ENCODE measurements at places on chromosomes 5 and 9.

- peak; percentile 8 for DNase-seq
Measured at GRCh38 chr5:146052780-146053179, 52.6 kb downstream of the PLAC8L1 start.

- DNase-seq, result no peak
Measured at GRCh38 chr5:111124793-111125192, 32.6 kb downstream of the WDR36 start.

GRCh38 chr9:101417977-101418376 lies 17.6 kb downstream of the ALDOB start:
- no peak for DNase-seq

DNA sequence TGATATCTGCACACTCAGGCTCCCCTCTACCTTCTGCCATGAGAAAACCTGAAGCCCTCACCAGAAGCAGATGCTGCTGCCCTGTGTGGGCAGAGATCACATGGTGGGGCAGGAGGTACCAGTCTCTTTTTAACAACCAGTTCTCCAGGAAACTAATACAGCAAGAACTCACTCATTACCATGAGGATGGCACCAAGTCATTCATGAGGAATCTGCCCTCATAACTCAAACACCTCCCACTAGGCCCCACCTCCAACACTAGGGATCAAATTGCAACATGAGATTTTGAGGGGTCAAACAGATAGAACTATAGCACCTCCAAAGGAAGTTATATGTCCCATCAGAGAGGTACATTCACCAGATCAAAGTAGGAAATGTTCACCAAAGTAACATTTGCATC lies 136.3 kb upstream of the SHB start:
- no peak for DNase-seq

GRCh38 chr5:96052374-96052773 lies 90.7 kb upstream of the ELL2 start:
- DNase-seq, result no peak

- peak; percentile 28 for DNase-seq
Measured at GRCh38 chr9:97633859-97634490, 354 bp downstream of the NCBP1 start.

- no peak for DNase-seq
Measured at GRCh38 chr9:24552526-24553182, 7.0 kb upstream of the IZUMO3 start.

GRCh38 chr5:139474890-139475791 lies 4.3 kb downstream of the SMIM33 start:
- DNase-seq, result no peak

DNA sequence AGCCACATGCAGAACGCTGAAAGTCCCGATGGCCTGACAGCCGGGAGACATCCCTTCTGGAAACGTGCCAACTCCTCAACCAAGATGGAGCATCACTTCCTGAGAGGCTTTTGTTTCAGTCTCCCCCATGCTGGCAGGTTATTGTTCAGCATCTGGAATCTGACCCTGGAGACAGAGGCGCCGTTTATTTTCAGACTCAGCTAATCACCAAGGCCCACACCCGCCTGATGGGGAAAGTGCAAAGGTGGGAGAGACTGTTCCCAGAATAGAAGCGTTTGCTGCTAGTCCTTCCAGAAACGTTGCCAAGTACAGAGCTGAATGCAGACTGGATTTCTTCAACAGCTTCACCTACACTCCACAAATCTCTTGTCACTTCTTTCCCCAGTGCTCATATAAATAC lies 41.8 kb upstream of the S1PR3 start:
- DNase-seq, result no peak

DNA sequence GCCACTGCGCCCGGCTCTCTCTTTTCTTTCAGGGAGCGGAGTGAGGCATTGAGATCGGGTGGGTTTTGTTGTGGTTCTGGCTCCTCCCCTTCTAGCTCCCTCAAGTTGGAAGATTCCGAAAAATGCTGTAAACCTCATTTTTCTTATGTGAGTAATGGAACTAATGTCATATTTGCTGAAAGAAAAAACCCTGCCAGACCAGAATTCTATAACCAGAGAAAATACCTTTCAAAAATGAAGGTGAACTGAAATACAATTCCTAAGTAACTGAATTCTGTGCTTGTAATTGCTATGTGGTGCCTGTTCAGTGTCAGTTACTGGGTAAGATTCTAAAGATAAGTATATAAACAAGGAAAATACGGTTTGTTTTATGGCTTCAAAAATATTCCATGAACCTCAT lies 30.9 kb upstream of the CDK20 start:
- DNase-seq, result no peak

DNA sequence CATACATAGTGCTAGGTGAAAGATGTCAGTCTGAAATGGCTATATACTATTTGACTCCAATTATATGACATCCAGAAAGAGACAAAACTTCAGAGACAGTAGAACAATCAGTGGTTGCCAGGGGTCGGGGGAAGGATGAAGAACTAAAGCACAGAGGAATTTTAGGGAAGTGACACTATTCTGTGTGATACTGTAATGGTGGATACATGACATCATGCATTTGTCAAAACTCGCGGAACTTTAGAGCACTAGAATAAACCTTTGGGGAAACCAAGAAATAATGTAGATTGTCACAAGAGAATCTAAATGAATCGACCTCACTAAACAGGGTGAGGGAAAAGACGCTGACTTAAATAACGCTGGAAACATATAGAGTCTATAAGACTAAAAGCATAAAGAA lies 107.0 kb upstream of the RETREG1 start:
- no peak for DNase-seq

- DNase-seq, result no peak
Measured at GRCh38 chr5:170419643-170420042, 30.5 kb upstream of the KCNMB1 start.

GRCh38 chr5:56739990-56740389 lies 75.4 kb upstream of the MAP3K1 start:
- DNase-seq, result no peak

DNA sequence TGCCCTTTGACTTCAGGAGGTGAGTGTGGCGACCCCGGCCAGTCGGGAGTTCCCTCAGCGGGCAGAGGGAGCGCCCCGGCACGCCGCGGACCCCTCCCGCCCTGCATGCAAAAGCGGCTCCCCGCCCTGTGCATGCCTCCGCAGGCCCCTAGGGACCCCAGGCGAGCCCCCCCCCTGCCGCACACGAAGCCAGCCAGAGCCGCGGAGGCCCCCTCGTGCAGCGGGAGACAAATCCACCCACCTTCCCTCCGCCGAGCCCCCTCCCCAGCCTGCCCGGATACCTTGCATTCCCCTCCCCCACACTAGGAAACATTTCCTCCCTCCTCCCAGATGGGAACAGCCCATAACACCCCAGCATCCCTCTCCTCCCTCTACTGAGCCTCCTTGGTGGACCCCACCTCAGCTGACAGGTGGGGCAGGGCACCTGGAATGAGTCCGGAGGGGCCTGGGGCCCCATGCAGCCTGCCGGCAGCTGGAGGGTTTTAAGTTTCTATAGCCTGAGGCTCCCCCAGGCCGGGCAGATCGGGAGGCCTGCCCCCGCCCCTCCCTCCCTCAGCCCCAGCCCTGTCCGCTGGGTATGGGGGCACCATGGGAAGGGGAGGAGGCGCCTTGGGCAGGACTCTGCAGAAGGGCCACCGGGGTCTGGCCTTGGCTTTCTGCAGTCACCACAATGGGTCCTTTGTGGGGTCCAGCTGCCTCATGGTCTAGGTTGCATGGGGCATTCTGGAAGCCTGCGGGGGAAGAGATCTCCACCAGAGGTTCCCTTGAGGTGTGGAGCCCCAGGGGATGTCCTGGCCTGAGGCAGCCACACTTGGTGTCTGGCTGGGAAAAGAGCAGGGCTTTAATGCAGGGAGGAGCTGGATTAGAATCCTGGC lies 601 bp downstream of the ERGIC1 start:
- peak; percentile 53 for DNase-seq

GRCh38 chr9:76741524-76741923 lies 22.7 kb upstream of the PCA3 start:
- DNase-seq, result no peak

DNA sequence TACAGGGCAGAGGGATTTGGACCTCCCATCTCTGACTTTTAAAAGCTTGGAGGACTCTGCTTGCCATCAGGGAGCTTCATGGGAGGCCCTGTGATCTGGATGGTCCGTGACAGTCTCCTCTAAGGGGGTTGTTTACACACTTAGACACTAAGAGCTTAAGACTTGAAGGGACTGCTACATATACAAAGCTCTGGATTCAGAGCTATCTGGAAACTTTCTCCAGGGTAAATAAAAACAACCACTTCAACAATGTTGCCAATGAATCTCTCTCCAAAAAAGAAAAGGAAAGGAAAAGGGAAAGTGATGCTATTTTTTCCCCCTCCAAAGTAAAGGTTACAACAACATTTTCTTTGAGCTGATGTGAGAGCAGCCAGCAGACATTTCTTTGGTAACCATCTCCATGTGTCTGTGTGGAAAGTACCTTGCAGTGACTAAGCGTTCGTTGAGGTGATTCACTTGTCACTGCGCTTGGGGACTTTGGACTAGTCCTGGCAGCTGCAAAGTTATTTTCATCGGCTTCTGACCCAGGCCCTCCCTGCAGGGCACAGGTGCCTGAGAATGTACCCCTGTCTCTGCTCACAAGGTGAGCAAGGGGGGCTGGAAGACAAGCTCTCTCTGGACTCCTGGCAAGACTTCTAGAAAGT lies 262.1 kb upstream of the KLF4 start:
- no peak for DNase-seq

DNA sequence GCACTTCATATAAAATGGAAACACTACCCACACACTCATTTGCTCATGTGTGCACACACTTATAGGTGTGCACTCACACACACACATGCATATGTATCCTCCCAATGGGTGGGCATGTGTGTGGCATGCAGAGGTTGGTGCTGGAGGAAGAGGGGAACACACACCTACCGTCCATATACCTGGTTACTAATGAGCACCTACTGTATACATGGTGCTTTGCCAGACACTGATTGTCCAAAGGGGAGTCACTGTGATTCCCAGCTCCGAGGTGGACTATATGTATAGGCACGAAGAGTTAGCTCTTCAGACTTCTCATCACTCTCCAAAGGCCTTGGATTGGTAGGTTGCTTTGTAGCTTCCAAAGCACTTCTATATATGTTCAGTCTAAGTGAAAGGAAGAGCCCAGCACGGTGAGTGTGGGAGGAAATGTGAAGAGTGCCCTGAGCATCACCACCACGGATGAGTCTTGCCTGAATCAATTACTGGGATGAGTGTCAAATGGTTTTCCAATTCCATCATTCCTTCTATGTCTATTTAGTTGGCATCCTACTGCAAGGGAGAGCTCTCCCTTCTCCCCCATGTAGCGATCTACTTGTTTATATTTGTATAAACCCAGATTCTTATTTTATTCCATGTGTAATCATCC lies 12.6 kb upstream of the ERGIC1 start:
- DNase-seq, result no peak

DNA sequence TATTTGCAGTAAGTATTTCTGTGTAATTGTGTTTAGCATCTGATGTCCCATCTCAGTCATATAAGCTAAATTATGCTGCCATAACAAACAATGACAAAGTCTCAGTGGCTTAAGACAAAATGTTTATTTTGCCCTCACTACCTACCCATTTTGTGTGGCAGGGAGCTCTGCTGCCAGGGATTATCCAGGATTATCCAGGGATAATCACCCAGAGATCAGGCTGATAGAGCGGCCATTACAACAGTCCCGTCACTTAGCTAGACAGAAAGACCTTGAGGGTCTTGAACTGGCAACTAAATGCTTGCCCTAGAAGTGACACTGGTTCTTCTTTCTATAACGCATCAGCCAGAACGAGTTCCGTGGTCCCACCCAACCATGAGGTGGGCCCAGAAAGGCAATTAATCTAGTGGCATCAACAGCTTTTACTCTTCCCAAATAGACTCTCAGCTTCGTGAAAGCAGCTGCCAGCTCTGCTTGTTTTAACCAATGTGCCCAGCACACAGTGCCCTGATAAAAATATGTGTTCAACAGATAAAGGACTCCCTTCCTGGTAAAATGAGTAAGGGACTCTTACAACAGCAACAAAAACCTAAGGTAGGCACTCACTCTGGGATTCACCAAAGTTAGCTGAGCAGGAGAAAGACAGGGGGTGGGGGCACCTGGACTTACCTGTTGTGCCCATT lies 22.8 kb downstream of the CCDC69 start:
- DNase-seq, result no peak

GRCh38 chr5:31531543-31531887 lies 378 bp downstream of the DROSHA start:
- DNase-seq, result peak; percentile 37

- no peak for DNase-seq
Measured at GRCh38 chr5:178529080-178529479, 61.1 kb downstream of the COL23A1 start.

- no peak for DNase-seq
Measured at GRCh38 chr9:78091731-78092130, 60.1 kb upstream of the GNAQ start.

DNA sequence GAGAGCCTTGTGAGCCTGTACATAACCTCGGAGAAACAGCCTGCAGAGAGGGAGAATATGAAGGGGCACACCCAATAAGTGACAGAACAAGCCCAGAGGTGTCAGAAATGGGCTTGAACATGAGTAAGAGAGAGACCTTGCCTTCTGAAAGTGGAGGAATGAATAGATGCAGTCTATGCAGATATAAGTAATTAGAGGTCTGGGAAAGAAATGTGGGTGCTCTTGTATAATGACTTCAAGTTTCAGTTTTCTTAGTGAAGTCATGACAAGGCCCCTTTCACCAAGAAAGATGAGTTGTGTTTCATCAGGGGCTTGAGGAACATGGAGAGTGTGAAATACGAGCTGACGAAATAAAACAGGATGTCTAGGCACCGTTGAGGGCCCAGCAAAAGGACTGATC lies 15.1 kb downstream of the GRAMD2B start:
- no peak for DNase-seq

- DNase-seq, result no peak
Measured at GRCh38 chr9:110919609-110920008, 118.7 kb downstream of the LPAR1 start.

GRCh38 chr9:137227054-137227852 lies at the start of gene RNF224:
Gene RNF224, plus strand, starts transcription at chr9:137227502. Its CDS starts 834 bp downstream, at chr9:137228336.
- DNase-seq, result peak; percentile 90

- no peak for DNase-seq
Measured at GRCh38 chr9:94644543-94644942, 5.2 kb upstream of the FBP1 start.

DNA sequence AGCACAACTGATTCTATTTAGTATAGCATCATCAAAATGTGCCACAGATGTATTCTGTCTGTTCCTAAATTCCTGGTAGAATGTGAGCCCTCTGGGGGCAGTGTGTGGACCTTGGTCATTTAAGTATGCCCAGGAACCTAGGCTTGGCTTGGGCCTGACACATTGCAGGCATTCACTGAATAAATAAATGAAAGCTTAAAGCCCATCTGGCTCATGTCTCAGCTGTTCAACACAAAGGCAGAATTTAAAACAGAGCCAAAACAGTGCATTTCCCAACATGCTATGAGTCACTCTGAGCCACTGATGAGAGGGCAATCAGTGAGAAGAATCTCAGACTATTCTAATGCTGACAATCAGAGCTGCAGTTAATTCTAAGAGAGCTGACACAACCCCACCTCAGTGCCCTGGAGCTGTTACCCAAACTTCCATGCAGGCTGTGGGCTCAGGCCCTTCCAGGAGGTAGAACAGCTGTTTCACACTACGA lies 8.1 kb downstream of the FAM193B start:
- DNase-seq, result no peak

GRCh38 chr9:107899961-107900330 lies 410.4 kb upstream of the KLF4 start:
- no peak for DNase-seq

GRCh38 chr9:38039090-38039906 lies 29.7 kb downstream of the SHB start:
- no peak for DNase-seq
